Stimulated activated CD4-positive, alpha-beta T cell treated with anti-CD3 and anti-CD28 coated beads, Interleukin-2, amount 100 ng/mL, for 24 hours (primary cell): ENCODE measurements at places on chromosomes 12 and 14.

GRCh38 chr12:45244561-45245343, 28.9 kb downstream of the ANO6 start:
- DNase-seq, result no peak

DNA sequence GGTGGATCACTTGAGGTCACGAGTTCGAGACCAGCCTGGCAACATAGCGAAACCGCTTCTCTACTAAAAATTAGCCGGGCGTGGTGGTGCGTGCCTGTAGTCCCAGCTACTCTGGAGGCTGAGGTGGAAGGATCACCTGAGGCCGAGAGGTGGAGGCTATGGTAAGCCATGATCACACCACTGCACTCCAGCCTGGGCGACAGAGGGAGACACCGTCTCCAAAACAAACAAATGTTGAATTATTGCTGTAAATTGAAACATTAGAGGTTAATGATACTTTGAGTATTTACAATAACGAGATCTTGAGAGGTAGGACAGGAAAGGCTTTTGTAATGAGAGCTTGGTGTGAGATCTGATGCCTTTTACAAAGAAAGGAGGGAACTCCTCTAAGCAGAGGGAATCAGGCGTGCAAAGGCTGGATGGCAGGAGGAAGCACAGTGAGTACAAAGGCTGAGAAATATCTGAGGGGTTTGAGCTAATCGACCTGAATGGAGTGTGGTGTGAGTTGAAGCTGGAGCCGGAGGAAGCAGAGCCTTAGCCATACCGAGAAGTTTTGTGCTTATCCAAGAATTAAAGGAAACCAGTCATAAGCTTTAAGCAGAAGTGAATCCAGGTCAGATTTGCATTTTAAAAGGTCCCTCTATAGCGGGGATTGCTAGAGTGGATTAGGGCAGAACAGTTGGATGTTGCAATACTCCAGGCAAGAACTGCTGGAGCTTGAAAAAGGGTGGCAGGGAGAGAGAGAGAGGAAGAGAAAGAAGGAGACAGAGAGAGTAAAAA, 1.1 kb downstream of the RHNO1 start:
- DNase-seq, result peak; percentile 23

- no peak for DNase-seq
Measured at GRCh38 chr12:5497329-5498053, 65.6 kb downstream of the NTF3 start.

- DNase-seq, result no peak
Measured at GRCh38 chr12:48688836-48689235, 6.8 kb upstream of the KANSL2 start.

GRCh38 chr12:55024575-55024974, 4.8 kb downstream of the NEUROD4 start:
- DNase-seq, result no peak

DNA sequence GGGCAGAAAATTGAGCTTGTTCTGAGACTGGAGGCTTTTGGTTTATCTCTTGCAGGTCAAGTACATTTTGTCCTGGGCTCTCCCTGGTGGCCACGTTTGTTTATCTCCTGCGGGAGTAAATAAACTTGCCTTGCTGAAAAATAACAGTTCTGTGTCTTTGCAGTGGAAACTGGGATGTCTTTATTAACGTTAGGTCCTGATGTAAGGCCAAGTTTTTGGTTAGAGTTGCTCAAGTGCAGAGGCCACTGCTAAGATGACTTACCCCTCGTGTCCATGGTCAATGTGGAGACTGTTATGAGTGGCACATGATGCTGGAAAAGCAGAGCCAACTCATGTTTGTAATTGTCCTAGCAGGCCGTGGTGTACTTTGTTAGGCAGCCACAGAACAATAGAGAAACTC, 3.8 kb downstream of the PTPN11 start:
- DNase-seq, result no peak

DNA sequence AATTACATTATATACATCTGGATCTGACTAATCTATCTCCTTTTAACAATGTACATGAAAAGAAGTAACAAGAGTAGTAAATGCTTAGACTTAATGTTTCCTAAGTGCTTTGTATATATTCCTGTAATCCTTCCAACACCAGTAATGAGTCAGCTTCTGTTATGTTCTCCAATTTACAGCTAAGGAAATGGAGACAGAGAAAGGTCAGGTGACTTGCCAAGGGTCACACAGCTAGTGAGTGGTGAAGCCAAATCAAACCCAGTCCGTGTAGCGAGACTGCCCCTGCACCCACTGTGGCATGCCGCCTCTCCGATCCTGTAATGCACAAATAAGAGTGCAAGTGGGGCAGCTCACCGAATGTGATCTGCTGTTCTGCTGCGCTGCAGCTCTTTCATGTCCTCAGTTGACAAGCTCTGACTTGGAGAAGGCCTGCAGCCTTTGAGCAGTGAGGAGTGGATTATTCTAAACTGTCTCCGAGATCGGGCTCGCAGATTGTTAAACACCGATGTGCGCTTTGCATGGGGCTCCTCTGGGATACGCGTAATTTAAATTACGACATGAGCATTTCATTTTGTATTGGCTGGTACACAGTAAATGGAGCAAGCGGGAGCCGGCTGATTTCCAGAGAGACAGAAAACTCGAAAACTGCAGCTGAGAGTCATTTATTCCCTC, 65.1 kb upstream of the KTN1 start:
- no peak for DNase-seq

DNA sequence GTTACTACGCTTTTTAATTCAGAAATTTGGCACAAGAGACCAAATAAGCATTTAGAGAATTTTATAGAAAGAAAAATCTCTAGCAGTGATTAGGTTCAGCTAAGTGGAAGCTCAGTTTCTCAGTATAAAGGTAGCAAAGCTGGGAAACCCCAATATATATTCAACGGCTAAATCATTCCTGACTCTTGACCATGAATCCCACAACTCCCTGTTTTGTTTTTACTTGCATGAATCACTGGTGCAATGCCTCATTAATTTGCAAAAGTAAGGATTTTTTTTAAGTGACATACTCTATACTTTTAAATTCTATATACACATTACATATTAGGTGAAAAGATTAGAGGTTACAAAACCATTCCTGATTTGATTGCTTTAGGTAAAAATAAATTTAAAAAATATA, 74.3 kb upstream of the PLEKHG7 start:
- no peak for DNase-seq

DNA sequence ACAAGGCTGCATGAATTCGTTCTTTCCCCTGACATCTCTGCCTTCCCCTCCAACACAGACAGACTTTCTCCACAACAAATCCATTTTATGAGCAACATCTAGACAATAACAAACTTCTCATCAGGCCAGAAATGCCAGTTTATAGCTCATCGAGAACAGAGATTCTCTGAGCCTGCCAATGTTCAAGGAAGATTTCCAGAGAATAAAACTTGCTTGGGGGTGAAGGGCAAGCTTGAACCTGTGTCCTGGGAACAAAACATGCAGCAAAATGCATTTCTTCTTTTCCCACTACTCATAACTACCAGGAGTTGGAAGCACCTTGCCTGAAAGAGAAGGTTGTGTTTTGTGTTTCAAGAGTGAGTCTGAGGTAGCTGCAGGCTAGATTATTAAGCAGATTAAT, 6.8 kb downstream of the MAP1LC3B2 start:
- no peak for DNase-seq

GRCh38 chr12:26853303-26854030, 20.5 kb upstream of the ITPR2 start:
- peak; percentile 74 for DNase-seq

DNA sequence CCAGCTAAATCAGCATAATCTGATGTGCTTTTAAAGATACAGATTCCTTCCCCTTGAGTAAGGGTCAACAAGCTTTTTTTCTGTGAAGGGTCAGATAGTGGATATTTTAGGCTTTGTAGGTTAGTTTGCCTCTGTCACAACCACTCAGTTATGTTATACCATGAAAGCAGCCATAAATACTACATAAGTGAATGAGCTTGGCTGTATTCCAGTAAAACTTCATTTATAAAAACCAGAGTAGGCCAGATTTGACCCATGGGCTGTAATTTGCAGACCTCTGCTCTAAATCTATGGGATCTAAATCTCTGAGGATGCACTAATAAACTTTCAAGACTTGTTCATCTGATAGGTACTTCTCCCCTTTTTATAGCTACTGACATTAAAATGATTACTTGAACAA, 47.7 kb downstream of the LEMD3 start:
- DNase-seq, result no peak

GRCh38 chr14:83485591-83485990, 1951.9 kb upstream of the SEL1L start:
- no peak for DNase-seq

DNA sequence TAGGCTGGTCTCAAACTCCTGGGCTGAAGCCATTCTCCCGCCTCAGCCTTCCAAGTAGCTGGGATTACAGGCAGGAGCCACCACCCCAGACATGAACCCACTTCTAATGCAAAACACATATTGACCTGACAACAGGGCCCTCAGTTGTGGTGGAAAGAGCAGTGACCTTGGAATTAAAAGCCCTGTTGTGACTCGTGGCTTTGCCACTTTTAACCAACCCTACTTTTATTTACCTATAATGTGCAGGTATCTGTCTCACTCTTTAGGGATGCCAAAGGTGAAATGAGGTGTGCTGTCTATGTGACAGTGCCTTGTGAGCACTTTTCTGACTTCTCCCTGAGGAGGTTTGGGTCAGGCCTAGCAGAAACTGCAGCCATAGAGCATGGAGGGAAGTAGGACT, 132.8 kb upstream of the DNM1L start:
- DNase-seq, result no peak

- DNase-seq, result peak; percentile 21
Measured at GRCh38 chr12:116319898-116320621, 42.6 kb upstream of the MED13L start.

DNA sequence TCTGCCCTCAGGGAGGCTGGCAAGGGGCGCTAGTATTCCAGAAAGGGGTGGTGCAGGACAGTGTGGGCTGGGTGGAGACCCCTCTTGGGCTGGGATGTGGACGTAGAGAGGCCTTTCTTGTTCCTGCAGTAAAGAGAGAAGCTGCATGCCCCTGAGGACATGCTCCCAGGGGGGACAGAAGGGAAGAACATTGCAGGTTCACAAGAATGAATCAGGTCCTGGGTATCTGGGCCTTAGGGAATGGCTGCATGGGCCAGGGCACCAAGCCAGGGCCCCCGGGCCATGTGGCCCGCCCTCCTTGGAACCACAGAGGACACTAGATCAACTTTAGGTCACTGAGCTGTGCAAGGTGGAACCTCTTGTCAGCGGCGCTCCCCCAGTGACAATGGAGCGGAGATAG, 51.8 kb downstream of the ZNF664 start:
- DNase-seq, result no peak

DNA sequence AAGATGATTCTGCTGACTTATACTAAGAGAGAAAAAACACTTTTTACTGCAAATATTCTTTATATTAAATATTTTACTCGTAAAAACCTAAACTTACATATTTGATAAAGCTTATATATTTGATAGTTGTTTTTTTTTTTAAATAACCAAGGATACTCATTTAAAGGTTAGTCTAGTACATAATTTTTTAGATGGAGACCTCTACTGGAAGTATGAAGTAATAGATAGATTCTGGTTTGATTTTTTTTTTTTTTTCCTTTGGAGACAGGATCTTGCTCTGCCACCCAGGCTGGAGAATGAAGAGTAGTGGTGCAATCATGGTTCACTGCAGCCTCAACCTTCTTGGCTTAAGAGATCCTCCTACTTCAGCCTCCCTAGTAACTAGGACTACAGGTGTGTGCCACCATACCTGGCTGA, 16.4 kb downstream of the ARID2 start:
- no peak for DNase-seq

DNA sequence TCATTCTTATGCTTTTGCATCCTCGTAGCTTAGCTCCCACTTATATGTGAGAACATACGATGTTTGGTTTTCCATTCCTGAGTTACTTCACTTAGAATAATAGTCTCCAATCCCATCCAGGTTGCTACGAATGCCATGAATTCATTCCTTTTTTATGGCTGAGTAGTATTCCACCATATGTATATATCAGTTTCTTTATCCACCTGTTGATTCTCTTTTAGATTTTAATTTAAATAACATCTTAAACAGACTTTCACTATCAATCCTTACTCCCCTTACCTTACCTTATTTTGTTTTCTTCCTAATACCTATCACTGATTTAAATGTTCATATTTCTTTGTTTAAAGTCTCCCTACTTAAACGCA, 488 bp upstream of the FBXW8 start:
- DNase-seq, result no peak

DNA sequence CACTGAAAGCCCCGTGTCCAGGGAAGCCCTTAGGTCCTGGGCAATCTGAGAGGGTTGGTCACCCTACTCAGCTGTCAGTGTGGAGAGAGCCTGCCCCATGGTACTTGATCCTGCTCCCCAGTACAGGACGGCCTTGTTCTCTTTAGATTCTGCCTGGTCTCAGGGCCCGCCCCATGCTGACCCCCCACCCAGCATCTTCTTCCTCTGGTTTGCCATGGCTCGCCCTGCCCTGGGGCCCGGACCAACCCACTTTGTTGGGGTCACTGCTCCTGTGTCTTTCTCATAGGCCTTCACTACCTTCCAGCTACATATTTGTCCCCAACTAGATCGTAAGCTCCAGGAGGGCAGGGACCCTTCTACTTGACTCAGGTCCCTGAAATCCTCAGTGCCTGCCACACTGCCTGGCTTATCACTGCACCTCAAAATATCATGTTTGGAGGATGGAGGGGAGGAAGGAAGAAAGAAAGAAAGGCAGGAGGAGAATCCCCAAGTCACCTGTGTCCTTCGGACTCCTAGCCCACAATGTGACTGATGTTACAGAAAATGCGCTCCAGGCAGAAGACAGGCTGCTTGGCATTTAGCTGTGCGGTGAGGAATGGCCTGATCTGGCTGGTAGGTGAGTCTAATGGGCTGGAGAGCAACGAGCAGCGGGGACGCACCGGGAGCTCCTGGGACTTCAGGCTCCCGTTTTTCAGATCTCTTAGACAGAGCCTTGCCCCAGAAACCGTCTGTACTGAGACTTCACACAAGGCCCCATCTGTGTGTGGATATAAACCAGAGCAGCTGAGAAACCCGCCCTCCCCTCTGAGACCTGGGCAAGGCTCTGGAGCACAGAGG, 66.1 kb downstream of the C14orf132 start:
- no peak for DNase-seq

DNA sequence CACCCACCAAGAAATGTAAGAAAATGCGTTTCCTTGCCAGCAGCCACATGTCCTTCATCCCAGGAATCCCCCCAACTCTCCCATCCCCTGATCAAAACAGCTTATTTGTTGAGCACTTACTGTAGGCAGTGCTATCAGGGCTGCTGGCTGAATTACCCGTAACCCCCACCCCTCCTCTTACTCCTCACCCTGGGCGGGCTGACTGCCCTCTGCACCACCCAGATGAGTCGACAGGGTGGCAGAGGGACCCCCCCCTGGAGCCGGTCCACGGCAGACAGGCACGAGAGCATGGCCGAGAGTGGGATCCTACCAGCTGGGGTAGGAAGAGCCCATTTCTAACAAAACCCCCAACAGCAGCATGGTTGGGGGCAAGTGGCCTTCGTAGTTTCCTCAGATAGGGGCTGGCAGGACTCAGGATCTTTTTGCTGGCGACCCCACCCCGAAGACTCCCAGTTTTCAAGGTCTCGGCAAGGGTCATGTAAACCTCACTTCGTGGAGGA, 1.1 kb upstream of the RHOF start:
- no peak for DNase-seq

- DNase-seq, result no peak
Measured at GRCh38 chr12:52585066-52585465, 11.4 kb upstream of the KRT74 start.

GRCh38 chr14:58107947-58108552, 44.0 kb downstream of the ARMH4 start:
- DNase-seq, result peak; percentile 19
